Activated CD4-positive, alpha-beta T cell treated with anti-CD3 and anti-CD28 coated beads, Interleukin-2, amount 50 U/mL, for 16 hours (primary cell): ENCODE measurements at places on chromosomes 1 and 21.
A peak's percentile ranks its signal among the peaks of the same experiment; 100 is the strongest.

DNA sequence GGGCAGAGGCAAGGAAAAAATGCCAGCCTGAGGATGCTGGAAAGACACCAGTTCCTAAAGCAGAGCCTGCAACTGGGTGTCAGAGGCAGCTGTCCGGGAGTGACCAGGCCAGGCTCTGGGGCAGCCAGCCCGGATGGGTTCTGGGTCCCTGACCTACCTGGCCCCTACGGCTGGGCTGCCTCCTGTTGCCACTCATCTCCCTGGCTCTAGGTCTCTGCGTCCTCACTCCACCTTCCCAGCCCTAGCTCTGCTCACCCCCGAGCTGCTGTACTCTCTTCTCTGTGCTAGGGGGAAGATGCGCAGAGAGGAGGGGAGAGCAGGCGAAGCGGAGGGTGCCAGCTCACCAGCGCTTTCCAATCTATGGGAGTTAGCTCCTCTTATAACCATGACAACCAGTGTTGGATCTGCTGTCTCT, 9.0 kb downstream of the ARHGEF2 start:
- no peak for DNase-seq

DNA sequence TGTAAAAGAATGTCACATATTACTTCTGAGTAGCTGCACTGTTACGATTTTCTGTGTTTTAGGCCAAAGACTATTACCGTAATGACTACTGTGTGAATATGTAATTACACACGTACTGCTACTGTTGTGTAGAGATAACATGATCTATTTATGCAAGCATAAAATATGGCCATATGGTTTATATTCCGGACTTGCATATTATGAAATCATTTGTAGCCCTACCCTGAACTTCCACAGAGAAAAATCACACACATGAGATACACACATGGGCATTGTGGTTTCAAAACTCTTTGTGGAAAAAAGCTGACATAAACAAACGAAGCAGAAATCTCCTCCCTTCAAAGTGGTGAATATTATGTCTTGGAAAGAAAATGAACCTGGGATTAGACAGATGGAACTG, 373.0 kb upstream of the ADAMTS5 start:
- DNase-seq = no peak

GRCh38 chr1:180632326-180633056, 669 bp downstream of the XPR1 start:
- DNase-seq = peak; percentile 54

DNA sequence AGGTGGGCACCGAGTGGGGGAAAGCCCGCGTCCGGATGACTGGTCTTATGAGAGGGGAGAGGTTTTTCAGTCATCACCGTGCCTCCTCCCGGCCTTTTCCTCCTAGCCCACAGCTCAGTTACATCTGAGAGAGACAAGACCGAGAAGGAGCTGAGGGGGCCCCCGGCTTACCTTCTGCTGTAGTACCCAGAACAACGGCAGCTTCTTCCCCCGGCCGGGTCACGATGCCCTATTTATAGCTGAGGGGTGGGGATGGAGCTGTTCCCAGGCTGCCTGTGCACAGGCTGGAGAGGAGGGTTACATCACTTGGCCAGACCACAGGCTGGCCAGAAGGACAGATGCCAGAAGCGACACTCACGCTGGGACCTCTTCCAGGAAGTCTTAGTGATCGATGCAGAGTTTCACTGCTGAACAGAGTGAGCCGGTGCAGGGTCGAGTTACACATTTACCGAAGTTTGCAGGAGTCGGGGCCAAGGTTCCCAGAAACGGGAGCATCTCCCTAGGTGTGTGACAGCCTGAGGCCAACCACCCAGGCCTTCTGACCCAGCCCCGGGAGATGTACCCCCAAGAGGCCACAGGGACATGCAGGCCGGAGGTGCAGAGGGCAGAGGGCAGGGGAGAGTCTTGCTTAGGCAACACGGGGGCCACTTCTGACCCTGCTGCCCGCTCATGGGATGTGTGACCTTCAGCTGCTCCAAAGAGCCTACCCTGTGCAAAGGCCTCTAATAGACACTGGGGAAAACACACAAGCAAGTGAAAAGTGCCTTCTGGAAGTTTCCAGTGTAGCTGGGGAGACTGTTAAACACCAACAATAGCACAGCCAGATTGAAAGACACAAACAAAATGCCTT, at the start of gene AGT:
AGT (minus strand) TSS at position 208 of the 850 bp plus-strand sequence. CDS start 3,299 bp downstream, outside the sequence.
- no peak for DNase-seq

GRCh38 chr1:93180723-93181613, at the start of gene CCDC18:
Gene CCDC18, plus strand, starts transcription at chr1:93180724. Its CDS starts 2,638 bp downstream, at chr1:93183362.
- DNase-seq = peak; percentile 55

DNA sequence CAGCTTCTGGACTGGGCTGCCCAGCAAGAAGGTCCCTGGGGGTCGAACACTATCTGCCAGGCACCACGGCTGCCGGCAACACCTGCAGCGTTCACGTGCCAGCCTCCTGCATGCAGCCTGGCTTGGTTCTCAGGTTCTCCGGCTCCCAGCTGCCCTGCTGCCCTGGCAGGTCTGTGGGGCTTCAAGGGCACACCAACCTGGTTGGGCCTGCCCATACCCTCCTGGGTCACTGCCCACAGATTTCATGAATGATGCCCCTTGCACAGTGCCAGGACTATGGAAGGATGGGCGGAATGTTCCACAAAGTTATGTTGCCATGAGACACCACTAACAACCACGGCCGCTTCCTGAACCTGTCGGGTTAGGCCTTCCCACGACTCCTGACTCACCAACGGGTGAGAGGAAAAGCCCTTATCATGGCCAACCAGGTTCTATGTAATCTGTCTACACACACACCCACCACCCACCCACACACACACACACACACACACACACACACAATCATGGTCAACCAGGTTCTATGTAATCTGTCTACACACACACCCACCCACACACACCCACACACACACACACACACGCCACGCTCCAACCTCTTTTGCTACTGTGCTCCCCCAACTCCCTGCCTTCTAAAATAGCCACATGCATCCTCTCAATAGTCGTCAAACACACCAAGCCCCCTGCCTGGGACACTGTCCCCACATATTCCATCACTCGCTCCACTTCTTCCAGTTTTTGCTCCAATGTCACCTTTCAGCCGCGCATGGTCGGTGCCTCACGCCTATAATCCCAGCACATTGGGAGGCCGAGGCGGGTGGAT, 32.2 kb downstream of the HSPG2 start:
- DNase-seq = no peak

DNA sequence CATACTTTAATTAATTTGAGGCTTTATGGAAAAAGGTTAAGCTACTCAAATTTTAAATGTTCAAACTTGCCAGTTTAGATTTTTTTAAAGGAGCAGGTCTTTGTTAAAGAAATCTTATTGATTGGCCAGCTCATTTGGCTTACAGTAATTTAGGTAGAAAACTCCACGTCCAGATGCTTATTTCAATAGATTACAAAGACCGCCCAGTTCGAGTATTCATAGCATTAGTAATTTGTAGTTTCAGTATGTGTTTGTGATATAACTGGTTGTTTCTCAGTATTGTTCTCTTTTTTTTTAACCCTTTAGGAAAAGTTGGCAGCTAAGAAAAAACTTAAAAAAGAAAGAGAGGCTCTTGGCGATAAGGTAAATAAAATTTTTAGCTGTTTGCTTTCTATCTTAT, 1.6 kb downstream of the RPF1 start:
- DNase-seq = peak; percentile 53

DNA sequence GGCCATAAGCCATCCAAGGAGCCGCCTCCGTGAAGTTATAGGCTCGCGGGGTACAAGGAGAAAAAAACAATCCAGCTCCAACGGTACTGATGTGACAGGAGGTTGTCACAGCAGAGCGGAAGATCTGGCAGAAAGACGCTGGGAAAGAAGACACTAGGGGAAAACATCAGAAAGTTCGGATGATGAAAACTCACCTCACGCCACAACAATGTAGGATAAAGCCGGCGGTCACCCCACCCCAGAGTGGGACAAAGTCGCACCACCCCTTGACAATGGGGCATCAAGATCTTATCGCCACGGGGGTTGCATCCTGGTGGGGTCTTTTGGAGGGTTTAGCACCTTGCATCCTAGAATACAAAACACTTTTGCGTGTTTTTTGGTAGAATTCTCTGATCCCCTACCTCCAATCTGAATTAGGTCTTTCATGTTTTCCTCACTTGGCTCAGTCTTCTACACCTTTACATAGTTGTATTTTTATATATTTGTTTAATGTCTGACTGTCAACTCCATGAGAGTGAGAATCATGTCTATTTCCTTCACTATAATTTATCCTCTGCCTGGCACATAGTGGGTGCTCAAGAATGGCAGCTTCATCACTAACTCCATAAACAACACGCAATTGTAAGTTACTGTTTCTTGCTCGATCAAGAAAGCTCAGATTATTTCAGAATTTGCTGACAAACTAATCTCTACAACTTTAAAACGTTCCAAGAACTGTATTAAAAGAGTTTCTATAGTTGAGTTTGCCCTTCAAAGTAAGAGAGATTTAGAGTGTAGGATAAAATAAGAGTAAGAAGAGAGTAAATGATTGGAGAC, 611 bp upstream of the ZSWIM5 start:
- DNase-seq = no peak

DNA sequence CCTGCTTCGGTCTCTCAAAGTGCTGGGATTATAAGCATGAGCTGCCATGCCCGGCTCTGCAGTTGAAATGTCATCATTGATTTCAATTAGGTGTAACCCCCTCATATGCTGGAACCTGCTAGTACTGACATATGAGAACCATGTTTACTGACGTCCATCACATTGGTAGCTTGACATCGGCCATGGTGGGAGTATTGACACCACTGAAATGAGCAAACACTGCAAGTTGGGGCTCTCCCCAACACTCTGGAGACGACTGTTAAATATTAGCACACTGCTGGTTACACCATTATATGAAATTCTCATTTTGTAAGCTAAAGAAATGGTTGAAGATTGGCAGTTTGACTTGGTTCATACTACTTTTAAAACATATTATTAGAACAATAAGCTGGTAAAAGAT, 63.7 kb downstream of the CNST start:
- DNase-seq = no peak

DNA sequence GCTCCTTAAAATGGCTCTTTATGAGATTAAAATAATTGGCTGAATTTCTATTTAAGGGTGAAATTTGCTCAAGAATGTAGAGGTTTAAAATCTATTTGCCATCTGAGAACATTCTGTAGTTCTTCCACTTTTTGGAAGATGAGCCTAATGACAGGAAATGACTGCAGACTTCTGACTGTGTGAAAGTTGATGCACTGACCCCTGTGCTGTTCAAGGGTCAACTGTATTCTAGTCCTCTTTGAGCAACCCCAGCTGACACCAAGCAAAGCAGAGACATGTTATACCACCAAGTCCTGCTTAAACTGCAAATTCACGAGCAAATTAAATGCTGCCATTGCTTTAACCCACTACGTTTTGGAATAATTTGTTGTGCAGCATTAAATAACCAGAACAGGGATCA, 26.6 kb downstream of the DDAH1 start:
- DNase-seq = no peak

- no peak for DNase-seq
Measured at GRCh38 chr1:109713636-109714035, 1.6 kb downstream of the GSTM5 start.

- no peak for DNase-seq
Measured at GRCh38 chr21:42025376-42026081, 15.4 kb upstream of the ZBTB21 start.

- DNase-seq = no peak
Measured at GRCh38 chr1:78088015-78088414, 42.2 kb downstream of the GIPC2 start.

- no peak for DNase-seq
Measured at GRCh38 chr1:22334860-22335550, 116.6 kb upstream of the ZBTB40 start.

- no peak for DNase-seq
Measured at GRCh38 chr1:85502625-85503083, 37.7 kb upstream of the DDAH1 start.

DNA sequence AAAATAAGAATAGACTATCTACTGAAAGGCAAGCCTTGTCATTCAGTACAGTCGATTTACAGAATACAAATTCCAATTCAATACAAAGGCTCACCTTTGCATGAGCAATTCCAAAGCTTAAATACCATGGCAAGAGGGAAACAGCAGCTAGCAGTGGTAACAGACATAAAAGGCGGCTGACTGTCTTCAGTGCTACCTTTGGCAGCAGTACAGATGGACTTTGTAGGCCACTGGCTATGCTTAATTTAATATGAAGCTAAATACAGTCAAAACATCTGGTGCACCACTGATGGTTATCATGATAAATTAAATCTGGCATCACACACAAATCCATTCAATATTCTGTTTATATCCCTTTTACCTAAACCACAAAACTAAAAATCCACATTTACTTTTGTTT, 62.4 kb downstream of the RERE start:
- no peak for DNase-seq

DNA sequence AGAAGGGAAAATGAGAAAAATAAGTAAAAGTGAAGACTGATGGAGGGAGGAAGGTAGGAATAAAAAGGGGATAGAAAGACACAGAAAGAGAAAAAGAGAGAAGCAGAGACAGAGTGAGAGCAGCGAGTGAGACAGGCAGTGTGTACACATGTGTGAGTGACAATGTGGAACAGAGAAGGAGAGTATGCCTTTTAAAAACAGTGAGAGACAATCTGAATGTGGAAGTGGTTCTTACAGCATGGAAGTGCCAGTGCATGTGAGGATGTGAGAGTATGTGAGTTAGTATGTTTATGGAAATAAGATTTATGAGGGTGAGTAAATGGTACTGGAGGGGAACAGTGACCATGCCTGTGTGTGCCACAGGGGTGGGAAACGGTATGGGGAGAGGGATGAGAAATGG, 1.2 kb downstream of the NEGR1 start:
- no peak for DNase-seq

GRCh38 chr21:33064623-33065390, 5.1 kb upstream of the OLIG1 start:
- no peak for DNase-seq

GRCh38 chr1:217275655-217276398, 355.1 kb downstream of the GPATCH2 start:
- DNase-seq = no peak

GRCh38 chr1:183318433-183318832, 99.7 kb downstream of the NMNAT2 start:
- DNase-seq = no peak

- DNase-seq = no peak
Measured at GRCh38 chr21:42520628-42521253, 7.1 kb downstream of the SLC37A1 start.

- peak; percentile 35 for DNase-seq
Measured at GRCh38 chr1:111754984-111755330, 744 bp upstream of the DDX20 start.

DNA sequence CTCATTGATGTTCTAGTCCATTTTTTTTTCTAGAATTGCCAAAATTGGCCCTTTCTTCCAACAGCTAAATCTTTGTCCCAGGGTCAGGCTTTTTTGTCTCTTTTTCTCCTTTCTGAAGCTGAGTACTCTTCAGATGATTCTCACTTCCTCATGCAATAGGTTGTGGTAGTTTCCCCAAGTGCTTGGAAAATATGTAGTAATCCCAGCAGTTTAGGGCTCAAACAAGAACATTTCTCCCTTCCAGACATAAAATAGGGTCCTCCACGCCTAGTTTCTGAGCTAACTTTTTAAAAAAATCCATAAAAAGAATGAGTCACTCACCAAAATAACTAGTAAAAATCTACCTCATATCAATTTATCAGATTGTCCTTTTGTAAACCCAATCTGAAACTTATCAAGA, 10.0 kb upstream of the MCOLN3 start:
- DNase-seq = no peak
